A549 treated with GW870086 at 1 μM for 4 hours (cell line): ENCODE measurements at places on chromosomes 2 and 18. TPM values are rescaled to one million over a fixed set of nuclear protein-coding genes. Genes with fewer than 3 reads are reported as not detected.

The PSD4 gene
- 10.8 to 13.2 TPM (median 12.7 TPM) in 5 replicates for total RNA-seq

The RBM44 gene
- total RNA-seq: 0.23 to 0.33 TPM (median 0.24 TPM) in 4 of 5 replicates, not detected in the other

The ALPI gene
- 0.06 to 0.15 TPM in 2 of 5 replicates, not detected in the others for total RNA-seq

The COL4A3 gene
- 0.50 to 1.2 TPM (median 0.59 TPM) in 5 replicates for total RNA-seq

The PRSS56 gene
- total RNA-seq: 0.09 to 0.16 TPM (median 0.11 TPM) in 5 replicates

The MC4R gene
- not detected in 5 replicates for total RNA-seq

The VWA3B gene
- 0.37 to 0.61 TPM in 2 of 5 replicates, not detected in the others for total RNA-seq

The TBR1 gene
- total RNA-seq: 0.02 to 0.06 TPM (median 0.04 TPM) in 4 of 5 replicates, not detected in the other

The CNDP1 gene
- total RNA-seq: not detected in 5 replicates

The EXOC6B gene
- 5.8 to 8.9 TPM (median 7.5 TPM) in 5 replicates for total RNA-seq

The BOLL gene
- not detected in 5 replicates for total RNA-seq

The PAX3 gene
- not detected in 5 replicates for total RNA-seq

The ING5 gene
- total RNA-seq: 19.5 to 25.6 TPM (median 21.7 TPM) in 5 replicates

The BCL11A gene
- total RNA-seq: 0.10 to 0.36 TPM in 2 of 5 replicates, not detected in the others

The AKAIN1 gene
- not detected in 5 replicates for total RNA-seq
